Karpas-422 (cell line): ENCODE measurements at places on chromosomes 2 and 18.

GRCh38 chr2:101325425-101325824 lies 16.9 kb upstream of the RNF149 start:
- H3K27ac ChIP-seq = no peak overlapping the region
- H3K27me3 ChIP-seq = no peaks in the 10 kb centered on the region
- no peaks in the 10 kb centered on the region for H3K4me1 ChIP-seq
- no peaks in the 10 kb centered on the region for H3K36me3 ChIP-seq
- DNase-seq = no peak

- no peaks in the 10 kb centered on the region for H3K27me3 ChIP-seq
- no peak overlapping the region for H3K4me3 ChIP-seq
- no peak overlapping the region for H3K27ac ChIP-seq
- H3K4me1 ChIP-seq = peaks cover 5% of the 10 kb centered on the region
- H3K36me3 ChIP-seq = no peaks in the 10 kb centered on the region
- no peak for DNase-seq
These were observed 48.1 kb downstream of the MERTK start for GRCh38 chr2:111946294-111947114.

- no peaks in the 10 kb centered on the region for H3K4me1 ChIP-seq
- no peak for DNase-seq
- H3K27me3 ChIP-seq = no peaks in the 10 kb centered on the region
- no peak overlapping the region for H3K27ac ChIP-seq
- no peak overlapping the region for H3K4me3 ChIP-seq
These were observed 14.7 kb downstream of the NIFK start for GRCh38 chr2:121721926-121722325.

GRCh38 chr18:76713432-76713831 lies 108.9 kb upstream of the ZNF236 start:
- no peaks in the 10 kb centered on the region for H3K4me1 ChIP-seq
- H3K27ac ChIP-seq = no peak overlapping the region
- H3K4me3 ChIP-seq = no peak overlapping the region
- H3K36me3 ChIP-seq = no peaks in the 10 kb centered on the region
- no peak for DNase-seq
- H3K27me3 ChIP-seq = no peaks in the 10 kb centered on the region
